ENCODE measurements at places on chromosomes 7 and 10.

DNA sequence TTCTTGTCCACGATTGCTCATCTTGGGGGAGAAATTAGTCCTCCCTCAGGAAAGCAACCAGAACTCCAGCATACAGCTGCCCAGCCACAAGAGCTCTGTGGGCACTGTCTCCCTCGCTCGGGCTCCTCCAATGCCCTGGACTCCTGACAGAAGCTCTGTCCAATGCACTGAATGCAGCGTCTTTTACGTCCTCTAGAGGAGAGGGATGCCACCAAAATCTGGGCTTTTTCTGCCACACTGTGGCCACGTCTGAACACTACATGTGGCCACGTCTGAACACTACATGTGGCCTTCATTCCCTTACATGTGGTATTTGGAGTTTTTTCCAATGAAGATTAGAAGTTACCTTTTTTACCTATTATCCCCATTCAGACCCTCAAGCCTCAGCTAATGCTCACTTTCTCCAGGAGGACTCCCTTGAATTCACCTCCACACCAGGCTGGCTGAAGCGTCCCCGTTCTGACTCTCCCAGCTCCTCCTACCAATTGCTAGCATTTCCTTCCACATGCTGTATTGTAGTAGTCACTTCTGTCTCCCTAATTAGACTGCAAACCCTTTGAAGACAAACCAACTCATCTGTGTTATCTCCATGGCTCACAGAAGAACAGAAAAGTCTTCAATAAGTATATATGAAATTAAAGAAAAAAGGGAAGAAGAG, 134.3 kb upstream of the PDE1C start:
- no peak for DNase-seq

DNA sequence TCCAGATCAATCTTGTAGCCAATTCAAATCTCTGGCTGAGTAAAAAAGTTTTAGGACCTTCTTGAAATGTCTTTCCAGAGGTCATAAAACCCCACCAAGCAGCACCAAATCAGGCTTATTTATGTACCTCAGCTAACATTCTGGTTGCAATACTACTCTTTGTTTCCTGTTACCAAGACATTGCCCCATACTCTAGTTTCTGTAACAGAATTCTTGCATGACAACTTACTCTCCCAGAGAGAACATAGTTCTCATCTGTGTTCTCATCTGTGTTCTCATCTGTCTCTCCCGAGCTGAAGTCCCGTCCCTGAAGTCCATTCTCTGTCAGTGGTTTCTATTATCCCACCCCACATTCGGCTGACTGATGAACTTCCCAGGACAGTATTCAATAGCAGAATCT, 1285.1 kb downstream of the XPNPEP1 start:
- no peak for DNase-seq

DNA sequence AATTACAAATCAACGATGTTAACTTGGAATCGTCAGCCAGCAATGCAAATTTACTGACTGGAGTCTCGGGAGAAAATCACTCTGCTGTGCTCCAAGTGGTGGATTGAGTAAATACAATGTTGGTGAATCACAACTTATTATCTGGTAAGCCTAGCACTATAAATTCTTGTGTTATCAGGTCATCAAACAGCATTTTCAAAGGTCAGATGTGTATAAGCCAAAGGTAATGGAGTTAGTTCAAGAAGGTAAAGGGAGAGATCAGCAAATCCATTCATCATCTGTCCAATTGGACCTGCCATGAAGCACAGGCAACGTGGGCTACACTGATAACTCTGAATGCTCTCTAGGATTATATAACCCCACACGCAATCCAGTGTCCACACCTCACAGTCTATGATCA, 13.9 kb downstream of the CUBN start:
- no peak for DNase-seq

DNA sequence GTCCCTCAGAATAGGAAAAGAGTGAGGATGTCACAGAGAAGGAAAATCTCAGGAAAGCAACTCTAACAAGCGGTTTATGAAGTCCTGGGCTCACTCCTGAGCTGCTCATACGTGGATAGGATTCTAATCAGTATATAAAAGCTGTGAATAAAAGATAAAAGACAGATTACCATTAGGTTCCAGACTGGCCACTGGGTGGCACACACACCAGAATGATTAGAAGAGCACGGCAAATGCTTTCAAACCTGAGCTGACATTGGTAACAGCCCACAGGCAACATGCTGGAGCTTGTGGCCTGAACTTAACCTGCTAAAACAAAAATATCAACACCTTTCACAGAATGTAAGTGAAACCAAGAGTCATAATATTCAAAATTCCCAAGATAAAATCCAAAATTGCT, 370.8 kb downstream of the GRID1 start:
- DNase-seq, result no peak

DNA sequence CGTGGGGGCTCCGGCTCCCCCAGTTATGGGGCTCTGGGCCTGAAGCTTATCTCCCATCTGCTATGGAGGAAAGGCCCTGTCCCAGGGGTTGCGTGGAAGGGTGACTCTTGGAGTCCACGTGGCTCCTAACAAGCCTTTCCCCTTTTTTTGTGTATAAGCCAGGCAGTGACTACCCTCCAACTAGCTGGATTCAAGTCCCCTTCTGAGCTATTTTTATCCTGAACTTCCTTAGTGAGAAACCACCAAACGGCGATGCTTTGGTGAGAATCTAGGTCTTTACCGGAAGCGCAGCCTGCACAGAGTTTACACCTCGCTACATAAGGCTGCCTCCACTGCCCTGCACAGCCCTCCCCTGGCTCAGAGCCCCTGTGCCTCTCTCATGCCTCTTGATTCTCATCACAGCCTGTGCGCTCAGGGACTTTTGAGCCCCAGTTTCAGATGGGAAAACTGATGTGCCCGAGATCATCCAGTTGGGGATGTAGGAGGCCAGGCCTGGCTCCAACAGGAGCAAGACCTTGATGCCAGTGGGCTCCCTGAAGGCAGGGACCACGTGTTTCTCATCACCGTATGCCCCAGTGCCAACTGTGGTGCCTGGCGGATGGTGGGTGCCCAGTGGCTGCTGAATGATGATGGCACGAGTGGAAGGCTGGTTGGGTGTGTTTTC, 102.3 kb upstream of the PPIF start:
- no peak for DNase-seq

DNA sequence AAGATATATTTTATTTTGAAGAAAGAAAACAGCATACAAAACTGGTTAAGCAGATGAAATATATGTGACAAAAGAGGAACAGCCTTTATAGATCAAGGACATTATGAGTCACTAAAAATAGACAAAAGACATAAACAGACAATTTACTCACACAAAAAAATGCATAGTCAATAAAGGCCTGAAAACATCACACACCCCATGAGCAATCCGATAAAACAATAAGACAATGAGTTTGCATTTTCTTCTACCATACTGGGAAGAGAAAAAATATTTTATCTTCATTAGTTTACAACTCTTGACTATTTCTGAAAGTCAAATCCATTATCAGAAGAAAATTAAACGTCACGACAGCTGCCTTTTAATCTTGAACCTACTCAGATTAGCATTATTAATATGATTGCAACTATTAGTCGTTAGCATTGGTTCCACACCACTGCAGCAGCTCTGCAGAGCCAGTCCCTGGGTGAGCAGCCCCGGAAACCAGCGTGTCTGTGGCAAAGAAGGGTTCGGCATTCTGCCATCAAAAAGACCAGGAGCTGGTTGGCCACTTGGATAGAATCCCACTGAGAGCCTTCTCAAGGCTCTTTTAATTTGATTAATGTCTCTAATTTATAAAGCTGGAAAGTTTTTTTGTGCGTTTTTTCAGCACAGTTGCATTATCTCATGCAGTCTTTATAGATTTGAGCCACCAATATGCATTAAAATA, 305.4 kb upstream of the SHH start:
- DNase-seq, result no peak

DNA sequence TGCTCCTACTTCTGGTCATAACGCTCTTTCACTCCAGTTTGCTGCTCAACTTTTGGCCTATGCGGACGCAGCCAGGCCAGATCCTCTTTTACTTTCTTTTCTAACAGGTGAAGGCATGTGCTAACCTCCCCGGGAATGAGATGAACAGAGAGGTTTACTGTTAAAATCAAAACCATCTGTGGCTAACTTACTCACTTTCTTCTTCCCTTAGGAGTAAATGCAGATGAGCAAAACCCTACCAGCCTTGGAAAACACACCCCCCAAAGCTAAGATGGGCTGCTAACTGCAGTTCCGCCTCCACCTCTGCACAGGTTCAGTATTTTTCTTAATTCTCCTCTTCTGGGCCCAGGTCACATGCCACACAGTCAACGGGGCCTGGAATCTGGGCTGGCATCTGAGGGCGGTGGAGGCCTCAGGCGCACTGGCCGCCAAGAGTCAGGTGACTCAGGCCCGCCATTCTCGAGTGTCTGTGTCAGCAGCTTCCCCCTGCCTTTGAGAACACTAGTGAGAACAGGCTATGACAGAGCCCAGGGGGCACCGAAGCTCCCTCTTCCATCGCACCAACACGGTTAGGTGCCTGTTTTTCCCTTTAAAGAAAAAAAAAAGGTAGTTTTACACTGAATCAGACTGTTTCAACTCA, 11.1 kb downstream of the FAM53B start:
- no peak for DNase-seq

- no peak for DNase-seq
Measured at GRCh38 chr10:27947540-27947939, 51.3 kb downstream of the ODAD2 start.

DNA sequence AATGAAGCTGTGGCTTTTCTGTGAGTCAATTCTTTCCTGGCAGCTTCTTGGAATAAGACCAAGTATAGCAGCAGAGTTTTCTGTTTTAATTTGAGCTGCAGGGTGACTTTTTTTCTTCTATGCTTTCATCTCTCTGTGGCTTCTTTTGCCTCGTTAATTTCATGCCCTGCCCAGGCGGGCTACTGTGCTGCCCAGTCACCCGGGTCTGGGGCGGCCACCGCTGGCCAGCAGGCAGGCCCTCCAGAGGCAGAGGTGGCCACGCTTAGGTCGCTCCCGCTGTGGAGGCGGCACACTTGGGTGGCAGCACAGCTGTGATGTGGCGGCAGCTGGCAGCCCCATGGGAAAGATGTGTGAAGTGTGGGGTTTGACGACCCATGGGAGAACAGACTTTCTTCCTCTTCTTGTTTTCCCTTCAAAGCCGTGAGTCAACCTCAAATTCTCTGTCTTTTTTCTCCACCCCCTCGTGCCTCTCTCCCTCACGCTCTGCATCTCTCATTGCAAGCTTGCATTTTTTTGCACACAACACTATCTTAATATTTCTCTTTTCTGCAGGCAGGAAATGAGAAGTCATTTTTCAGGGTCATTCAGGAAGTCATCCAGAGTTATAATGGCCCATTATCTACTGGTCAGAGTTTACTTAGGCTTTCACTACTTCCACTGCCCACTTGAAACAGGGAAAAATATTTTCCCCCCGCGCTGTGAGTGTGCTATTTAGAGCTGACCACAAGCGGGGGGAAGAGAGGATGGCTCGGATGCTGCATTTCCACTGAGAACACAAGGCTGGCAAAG, 67.8 kb downstream of the EGFR start:
- no peak for DNase-seq
